ENCODE measurements at places on chromosomes 13 and 19. TPM values are rescaled to one million over a fixed set of nuclear protein-coding genes. Genes with fewer than 3 reads are reported as not detected.
A peak's percentile ranks its signal among the peaks of the same experiment; 100 is the strongest.

DNA sequence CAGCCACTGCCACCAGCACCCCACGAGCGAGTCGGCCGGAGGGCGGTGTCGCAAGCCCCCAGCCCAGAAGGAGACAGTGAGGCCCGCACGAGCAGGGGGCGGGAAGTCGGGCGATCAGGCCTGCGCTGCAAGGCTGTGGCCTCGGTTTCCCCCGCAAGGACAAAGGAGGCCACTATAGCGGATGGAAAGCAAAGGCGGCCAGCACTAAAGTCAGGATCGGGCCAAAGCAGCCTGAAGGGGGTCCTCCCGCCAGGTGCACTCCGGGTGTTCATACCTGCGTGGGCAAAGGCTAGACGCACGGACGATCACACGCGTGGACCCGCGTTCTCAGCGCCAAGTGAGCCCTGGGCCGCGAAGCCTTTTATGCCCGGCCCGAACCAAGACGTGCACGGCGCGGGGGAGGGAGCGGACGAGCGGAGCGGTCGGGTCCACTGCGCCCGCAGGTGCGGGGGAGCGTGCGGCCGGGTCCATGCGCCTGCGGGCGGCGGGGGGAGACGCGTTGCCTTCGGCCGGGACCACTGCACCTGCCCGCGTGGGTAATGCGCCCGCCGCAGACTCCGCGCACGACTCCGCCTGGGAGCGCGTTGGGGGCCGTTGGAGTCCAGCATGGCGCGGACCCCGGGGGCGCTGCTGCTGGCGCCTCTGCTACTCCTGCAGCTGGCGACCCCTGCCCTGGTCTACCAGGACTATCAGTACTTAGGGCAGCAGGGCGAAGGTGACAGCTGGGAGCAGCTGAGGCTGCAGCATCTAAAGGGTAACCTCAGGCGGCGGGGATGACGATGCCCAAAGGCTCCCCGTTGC lies at the start of the genes PRDX2 and THSD8:
PRDX2 (minus strand) TSS at position 335 of the 801 bp plus-strand sequence. CDS start 539 bp downstream, outside the sequence.
THSD8 (plus strand) TSS at position 604 of the 801 bp plus-strand sequence; CDS start at position 607, 3 bp downstream.
- no peaks in the 10 kb centered on the region for H3K36me3 ChIP-seq
- peak within 1 kb of the TSS; percentile 93 for H3K4me3 ChIP-seq
- peak within 1 kb of the TSS; percentile 78 for H3K27ac ChIP-seq
- H3K27me3 ChIP-seq = no peaks in the 10 kb centered on the region

DNA sequence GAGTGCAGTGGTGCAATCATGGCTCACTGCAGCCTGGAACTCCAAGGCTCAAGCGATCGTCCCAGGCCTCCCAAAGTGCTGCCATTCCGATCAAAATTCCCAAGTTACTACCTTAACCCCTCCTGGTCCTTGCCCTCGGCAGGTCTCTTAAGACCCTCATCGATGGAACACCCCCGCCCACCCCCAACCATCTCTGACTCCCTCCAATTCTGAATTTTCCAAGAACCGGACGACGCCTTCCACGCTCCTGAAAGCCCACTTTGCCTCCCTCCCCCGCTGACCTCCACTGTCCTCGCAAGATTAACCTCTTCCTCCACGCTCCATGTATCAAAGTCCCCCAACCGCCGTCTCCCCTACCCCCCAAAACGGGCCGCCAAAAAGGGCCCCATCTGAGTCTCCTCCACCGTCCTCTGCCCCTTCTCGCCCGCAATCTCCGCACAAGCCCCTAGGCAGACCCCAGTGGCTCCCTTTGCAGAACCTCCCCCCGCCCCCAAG lies 539 bp downstream of the DAPK3 start:
- no peaks in the 10 kb centered on the region for H3K27me3 ChIP-seq
- H3K36me3 ChIP-seq = peaks cover 21% of the 10 kb centered on the region
- H3K27ac ChIP-seq = peak overlapping the region; percentile 99

Gene CD70
- not detected for total RNA-seq

Gene RTBDN
- 8.8 TPM for total RNA-seq

Gene FGF22
- total RNA-seq = not detected

GRCh38 chr13:78659732-78660494 lies 958 bp upstream of the OBI1 start:
- peak overlapping the region; percentile 93 for H3K4me3 ChIP-seq
- peaks cover 11% of the 10 kb centered on the region for H3K4me1 ChIP-seq

DNA sequence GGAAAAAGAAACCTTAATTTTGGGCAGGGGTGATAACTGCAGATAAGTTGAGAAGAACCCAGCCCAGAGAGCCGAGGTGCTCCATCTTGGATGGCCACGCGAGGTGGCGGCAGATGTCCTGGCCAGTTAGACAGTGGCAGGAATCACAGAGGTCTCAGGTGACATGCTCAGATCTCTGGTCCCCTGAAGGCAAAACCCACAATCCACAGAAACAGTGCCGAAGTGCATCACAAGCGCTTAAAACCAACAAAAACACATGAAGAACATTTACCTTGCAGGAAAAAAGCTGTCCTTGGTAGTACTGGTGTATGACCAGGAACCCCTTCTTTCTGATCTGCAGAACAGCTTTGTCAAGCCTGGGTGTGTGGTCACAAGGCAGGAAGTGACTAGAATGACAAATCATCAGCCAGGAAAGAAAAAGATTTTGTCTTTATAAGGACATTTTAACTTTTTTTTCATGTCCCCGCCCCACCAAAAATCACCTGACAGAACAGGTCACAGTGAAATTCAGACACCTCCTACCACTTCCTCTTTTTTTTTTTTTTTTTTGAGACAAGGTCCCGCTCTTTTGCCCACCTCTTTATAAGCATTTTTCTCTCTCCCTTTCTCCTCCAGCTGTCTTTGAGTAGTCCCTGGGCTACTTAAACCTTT lies at the start of gene LCP1:
LCP1 (minus strand) TSS at position 338 of the 651 bp plus-strand sequence. CDS start 22,515 bp downstream, outside the sequence.
- no peak within 1 kb of the TSS for H3K4me3 ChIP-seq
- H3K27me3 ChIP-seq = no peaks in the 10 kb centered on the region
- no peak for DNase-seq
- H3K27ac ChIP-seq = peak within 1 kb of the TSS; percentile 27
- no peaks in the 10 kb centered on the region for H3K4me1 ChIP-seq

- H3K4me1 ChIP-seq = no peaks in the 10 kb centered on the region
- H3K27me3 ChIP-seq = no peaks in the 10 kb centered on the region
- no peak overlapping the region for H3K4me3 ChIP-seq
- no peak for DNase-seq
Observed at GRCh38 chr13:108315991-108316390, 46.5 kb downstream of the TNFSF13B start.

DNA sequence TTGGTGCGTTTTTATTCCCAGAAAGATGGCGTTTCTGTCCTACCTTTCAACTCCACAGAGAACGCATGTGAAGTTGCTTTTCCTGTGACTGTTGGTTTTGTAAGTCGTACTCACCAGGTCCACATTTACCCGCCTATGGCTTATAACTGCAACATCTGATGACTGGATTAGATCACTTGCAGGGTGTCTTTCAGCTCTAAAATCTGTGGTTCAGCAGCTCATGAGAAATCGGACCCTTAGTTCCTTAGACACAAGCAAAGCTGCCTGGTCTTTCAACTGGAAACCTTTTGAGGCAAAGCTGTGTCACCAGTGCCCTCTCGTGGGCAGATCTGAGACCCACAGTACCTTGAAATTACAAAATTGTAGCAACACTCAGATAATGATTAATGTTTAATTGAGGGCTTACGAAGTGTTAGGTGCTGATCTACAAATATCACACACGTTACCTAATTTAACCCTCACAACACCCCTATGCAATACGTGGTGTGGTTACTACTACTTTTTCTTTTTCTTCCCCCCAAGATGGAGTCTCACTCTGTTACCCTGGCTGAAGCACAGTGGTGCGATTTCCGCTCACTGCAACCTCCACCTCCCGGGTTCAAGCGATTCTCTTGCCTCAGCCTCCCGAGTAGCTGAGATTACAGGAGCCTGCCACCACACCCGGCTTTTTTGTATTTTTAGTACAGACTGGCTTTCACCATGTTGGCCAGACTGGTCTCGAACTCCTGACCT lies 65.4 kb downstream of the RUBCNL start:
- no peak overlapping the region for H3K4me3 ChIP-seq
- H3K27me3 ChIP-seq = no peaks in the 10 kb centered on the region
- no peak overlapping the region for H3K27ac ChIP-seq
- no peaks in the 10 kb centered on the region for H3K4me1 ChIP-seq
- no peak for DNase-seq

GRCh38 chr13:86864376-86864775 lies 806.8 kb upstream of the SLITRK5 start:
- H3K27ac ChIP-seq = no peak overlapping the region
- DNase-seq = no peak
- H3K4me3 ChIP-seq = no peak overlapping the region
- no peaks in the 10 kb centered on the region for H3K27me3 ChIP-seq
- no peaks in the 10 kb centered on the region for H3K36me3 ChIP-seq

Gene B3GNT3
- total RNA-seq = 1.5 TPM

- no peak overlapping the region for H3K27ac ChIP-seq
- no peaks in the 10 kb centered on the region for H3K4me1 ChIP-seq
- H3K27me3 ChIP-seq = no peaks in the 10 kb centered on the region
- no peak overlapping the region for H3K4me3 ChIP-seq
Observed at GRCh38 chr13:51067210-51067701, 43.8 kb downstream of the C13orf42 start.

DNA sequence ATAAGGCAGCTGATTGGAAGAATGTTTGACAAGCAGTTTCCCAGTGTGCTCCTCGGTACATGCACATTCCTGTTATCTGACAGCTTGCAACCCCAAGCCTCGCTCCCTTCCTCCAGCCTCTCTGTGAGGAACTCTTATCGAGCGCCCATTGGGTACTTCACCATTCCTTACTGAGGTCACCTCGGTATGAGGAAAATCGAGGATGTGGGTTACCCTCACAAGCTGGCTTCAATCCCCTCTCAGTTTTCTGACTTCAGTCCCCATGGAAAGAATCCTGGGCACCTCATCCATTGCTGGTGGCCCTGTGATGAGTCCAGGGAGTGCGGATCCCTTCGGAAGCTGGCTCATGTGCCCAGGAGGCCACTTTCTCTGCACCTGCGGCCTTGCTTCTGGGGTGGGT lies 17.3 kb downstream of the TEX29 start:
- no peaks in the 10 kb centered on the region for H3K4me1 ChIP-seq
- no peak overlapping the region for H3K27ac ChIP-seq
- DNase-seq = peak; percentile 58
- no peaks in the 10 kb centered on the region for H3K27me3 ChIP-seq

Gene NUDT19
- total RNA-seq = 12.5 TPM

GRCh38 chr13:97946951-97947588 lies 6.4 kb upstream of the IPO5 start:
- no peak overlapping the region for H3K27ac ChIP-seq
- no peaks in the 10 kb centered on the region for H3K27me3 ChIP-seq
- no peaks in the 10 kb centered on the region for H3K4me1 ChIP-seq
- no peaks in the 10 kb centered on the region for H3K36me3 ChIP-seq
- H3K4me3 ChIP-seq = no peak overlapping the region

DNA sequence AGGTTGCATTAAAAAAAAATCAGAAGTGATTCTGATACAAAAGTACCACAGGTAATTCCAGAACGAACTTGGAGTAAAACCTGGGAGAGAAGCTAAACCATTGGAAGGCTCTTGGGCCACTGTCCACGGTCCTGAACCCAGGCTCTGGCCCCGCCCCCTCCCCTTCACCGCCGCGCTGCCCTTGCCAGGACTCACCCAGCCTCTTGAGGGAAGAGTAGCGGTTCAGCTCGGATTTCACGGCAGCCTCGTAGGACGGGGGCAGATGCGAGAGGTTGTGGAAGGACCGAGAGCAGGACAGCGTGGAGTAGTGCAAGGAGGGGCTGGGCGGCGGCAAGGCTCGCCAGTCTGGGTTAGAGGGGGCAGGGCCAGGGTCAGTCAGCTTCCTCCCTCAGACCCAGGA lies 5.7 kb downstream of the SHISA7 start:
- DNase-seq = no peak
- peaks cover 20% of the 10 kb centered on the region for H3K4me1 ChIP-seq
- H3K27me3 ChIP-seq = peaks cover 17% of the 10 kb centered on the region
- no peak overlapping the region for H3K27ac ChIP-seq
- no peak overlapping the region for H3K4me3 ChIP-seq

- no peaks in the 10 kb centered on the region for H3K27me3 ChIP-seq
- no peak overlapping the region for H3K4me3 ChIP-seq
- H3K4me1 ChIP-seq = peaks cover 2% of the 10 kb centered on the region
- H3K27ac ChIP-seq = no peak overlapping the region
Observed at GRCh38 chr19:37902668-37903067, 3.7 kb downstream of the WDR87 start.

Gene OR7C1
- total RNA-seq = 0.74 TPM

Gene PRTN3
- total RNA-seq = not detected

- H3K27ac ChIP-seq = no peak overlapping the region
- no peaks in the 10 kb centered on the region for H3K27me3 ChIP-seq
- no peaks in the 10 kb centered on the region for H3K4me1 ChIP-seq
Observed at GRCh38 chr13:51704399-51705313, 99.3 kb downstream of the DHRS12 start.

GRCh38 chr13:37290716-37291505 lies 185.4 kb upstream of the CSNK1A1L start:
- no peaks in the 10 kb centered on the region for H3K27me3 ChIP-seq
- no peak overlapping the region for H3K4me3 ChIP-seq
- H3K36me3 ChIP-seq = no peaks in the 10 kb centered on the region
- no peaks in the 10 kb centered on the region for H3K4me1 ChIP-seq
- H3K27ac ChIP-seq = no peak overlapping the region

Gene CATSPERD
- not detected for total RNA-seq

Gene ZNF836
- 3.9 TPM for total RNA-seq

DNA sequence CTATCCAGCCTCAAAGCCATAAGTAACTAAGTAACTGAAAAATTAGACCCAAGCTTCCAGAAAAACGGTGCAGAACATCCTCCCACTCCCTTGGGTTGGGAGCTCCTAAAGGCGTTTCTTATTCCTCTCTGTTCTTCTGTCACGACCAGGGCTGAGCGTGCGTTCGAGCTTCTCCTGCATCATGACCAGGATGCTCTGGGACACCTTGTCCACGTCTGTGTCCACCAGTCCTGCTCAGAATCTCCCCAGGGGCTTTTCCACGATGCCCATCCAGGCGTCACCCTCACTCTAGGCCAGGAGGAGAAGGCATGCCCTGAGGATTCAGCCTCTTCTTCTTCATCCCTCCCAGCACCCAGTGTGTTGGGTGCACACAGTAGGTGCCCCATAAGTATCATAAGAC lies 37.8 kb upstream of the GAS6 start:
- no peak overlapping the region for H3K4me3 ChIP-seq
- peak overlapping the region; percentile 27 for H3K27ac ChIP-seq
- DNase-seq = peak; percentile 37
- H3K4me1 ChIP-seq = no peaks in the 10 kb centered on the region
- no peaks in the 10 kb centered on the region for H3K27me3 ChIP-seq

DNA sequence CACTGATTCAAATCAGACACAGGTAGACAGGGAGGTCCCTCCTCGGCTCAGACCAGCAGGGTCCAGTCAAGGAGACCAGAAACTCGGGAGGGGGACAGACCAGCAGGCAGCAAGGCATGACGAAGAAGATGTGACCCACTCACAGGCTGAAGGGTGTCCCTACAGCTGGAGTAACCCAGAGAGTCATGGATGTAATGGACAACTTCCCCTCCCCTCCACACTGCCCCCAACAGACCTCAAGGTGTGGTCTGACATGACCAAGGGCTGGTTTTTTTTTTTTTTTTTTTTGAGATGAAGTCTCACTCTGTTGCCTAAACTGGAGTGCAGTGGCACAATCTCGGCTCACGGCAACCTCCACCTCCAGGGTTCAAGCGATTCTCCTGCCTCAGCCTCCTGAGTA lies 34.1 kb downstream of the PBX4 start:
- H3K36me3 ChIP-seq = no peaks in the 10 kb centered on the region
- H3K4me1 ChIP-seq = no peaks in the 10 kb centered on the region
- H3K4me3 ChIP-seq = no peak overlapping the region
- no peaks in the 10 kb centered on the region for H3K27me3 ChIP-seq

Gene CELF5
- not detected for total RNA-seq

Gene PRR22
- total RNA-seq = 0.98 TPM

Gene GAMT
- 29.0 TPM for total RNA-seq
